ENCODE measurements at places on chromosomes 5 and 9. TPM values are rescaled to one million over a fixed set of nuclear protein-coding genes. Genes with fewer than 3 reads are reported as not detected.

Gene PCDHB8
- 0.60 TPM for total RNA-seq

Gene KLHL3
- total RNA-seq, result 9.8 TPM

Gene PTGDS
- total RNA-seq, result 173 TPM

Gene CEL
- 0.56 TPM for total RNA-seq

Gene C8G
- not detected for total RNA-seq

Gene RALGDS
- total RNA-seq, result 177 TPM

Data from omental fat pad (tissue), 4 donors.